ENCODE measurements at places on chromosomes 3 and 15.

- DNase-seq, result no peak
These were observed 2.3 kb upstream of the TEX264 start for GRCh38 chr3:51668756-51669155.

DNA sequence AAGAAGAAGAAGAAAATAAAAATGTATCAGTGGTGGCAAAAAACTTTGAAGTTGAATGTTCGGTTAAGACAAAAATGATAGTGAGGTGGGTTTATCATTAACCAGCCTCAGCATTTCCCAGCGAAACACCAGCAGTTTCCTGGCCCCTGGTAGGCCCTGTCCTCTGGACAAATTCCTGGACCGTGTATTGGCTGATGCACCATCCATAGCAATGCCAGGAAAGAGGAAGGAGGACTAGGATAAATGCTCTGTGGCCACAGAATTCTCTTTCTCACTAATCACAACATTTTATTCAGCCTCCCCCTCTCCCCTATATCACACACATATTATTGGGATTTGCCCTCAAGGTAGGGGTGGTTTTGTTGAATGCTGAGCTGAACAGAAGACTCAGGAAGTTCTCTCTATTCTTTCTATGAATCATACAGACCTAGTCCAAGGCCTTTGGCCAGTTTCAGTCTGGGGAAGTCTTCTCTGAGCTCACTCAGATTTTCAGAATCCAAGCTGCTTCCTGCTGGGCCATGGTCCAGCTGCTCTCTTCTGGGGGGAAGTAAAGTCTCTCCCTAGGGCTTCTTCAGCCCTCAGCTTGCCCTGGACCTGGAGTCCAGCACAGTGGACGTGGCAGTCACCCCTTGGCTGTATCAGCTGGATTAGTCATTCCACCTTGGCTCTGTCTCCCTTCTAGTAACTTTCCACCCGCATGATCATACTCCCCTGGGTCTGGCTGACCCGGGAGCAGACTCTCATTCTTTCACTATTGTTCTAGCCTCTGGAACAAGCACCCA lies 27.6 kb downstream of the SLC28A1 start:
- DNase-seq, result peak; percentile 79

DNA sequence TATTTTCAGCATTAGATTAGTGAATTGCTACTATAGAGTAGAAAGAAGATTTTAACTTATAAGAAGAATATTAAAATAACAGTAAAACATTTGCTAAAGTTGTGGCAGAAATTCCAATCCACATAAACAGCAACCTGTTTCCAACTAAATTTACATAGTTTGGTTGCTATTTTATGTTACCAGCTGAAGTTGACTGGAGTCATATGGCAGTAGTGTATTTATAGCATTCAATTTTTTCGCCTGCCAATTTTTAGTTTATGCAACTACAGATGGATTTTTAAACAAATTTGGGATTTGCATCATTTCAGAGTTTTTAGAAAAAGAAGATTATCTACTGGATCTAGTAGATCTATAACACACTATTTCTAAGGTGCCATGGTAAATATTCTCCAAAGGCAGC lies 332.5 kb upstream of the BCHE start:
- no peak for DNase-seq

DNA sequence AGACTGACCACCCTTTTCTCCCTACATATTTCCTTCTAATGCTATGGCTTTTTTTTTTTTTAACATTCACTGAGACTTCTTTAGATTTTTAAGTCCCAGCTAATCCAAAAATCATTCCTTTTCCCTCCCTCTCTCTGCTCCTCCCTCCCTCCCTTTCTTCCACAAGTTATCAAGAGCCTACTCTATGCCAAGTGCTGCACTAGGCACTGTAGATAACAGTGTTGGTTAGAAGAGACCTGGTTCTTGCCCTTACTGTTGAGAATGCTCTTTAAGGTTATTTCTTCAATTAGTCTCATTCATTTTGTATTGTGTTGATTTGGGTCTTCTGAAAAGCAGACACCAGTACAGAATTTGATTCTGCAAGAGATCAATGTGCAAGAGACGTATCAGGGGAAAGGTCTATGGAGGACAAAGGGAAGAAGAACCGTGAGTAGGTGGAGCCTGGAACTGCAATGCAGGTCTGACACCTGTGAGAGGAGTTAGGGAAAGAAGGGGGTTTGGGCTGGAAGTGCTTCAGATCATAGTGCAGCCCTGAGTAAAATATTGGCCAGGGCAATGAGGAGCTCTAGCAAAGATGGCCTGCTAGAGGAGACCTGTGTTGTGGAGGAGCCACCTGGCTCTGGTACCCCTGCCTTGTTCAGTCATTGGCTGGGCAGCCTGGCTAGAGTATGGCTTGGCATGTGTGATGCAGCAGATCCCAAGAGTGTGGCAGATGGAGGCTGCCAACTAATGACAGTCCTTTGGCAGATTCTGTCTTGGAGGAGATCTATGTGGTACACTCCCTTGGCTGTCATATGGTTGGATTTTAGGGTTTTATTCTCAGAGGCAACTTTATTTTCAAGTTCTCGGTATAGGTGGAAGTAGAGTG lies 9.7 kb upstream of the PCOLCE2 start:
- no peak for DNase-seq

DNA sequence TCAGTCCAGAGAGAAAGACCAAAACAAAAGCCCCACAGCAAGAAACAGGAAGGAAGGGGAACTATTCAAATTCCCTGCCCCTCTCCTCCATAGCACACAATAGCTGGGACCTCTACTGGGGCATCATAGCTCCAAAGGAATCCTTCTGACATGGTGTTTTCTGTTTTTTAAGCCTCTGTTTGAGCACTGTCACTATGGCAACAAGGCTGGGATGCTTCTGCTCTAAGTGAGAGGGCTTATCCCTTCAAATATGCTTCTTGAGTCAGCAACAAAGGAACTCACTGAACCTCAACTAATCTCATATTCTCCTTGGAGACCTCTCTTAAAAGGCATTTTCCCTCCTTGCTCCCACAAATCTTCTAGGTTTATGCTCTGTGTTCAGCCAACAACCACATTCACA lies 40.5 kb downstream of the MYLK start:
- DNase-seq, result no peak

DNA sequence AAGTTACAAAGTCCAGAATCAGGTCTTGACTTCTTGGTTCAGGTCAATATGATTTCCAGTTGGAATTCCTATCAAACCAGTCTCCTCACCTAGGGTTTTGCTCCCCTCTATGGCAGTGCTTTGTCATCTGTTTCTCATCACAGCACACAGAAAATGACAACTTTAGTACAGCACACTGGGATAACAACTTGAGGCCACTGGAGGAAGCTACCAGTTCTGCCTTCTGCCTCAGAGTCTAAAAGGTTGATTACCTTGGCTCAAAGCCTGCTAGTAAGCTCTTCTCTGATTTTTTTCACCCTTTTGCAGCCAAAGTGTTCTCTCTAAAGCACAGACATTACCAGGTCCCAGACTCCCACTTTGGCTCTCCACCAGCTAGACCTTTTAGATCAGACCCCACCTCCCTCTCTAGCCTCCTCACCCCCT lies 24.8 kb upstream of the TRIM59 start:
- no peak for DNase-seq

DNA sequence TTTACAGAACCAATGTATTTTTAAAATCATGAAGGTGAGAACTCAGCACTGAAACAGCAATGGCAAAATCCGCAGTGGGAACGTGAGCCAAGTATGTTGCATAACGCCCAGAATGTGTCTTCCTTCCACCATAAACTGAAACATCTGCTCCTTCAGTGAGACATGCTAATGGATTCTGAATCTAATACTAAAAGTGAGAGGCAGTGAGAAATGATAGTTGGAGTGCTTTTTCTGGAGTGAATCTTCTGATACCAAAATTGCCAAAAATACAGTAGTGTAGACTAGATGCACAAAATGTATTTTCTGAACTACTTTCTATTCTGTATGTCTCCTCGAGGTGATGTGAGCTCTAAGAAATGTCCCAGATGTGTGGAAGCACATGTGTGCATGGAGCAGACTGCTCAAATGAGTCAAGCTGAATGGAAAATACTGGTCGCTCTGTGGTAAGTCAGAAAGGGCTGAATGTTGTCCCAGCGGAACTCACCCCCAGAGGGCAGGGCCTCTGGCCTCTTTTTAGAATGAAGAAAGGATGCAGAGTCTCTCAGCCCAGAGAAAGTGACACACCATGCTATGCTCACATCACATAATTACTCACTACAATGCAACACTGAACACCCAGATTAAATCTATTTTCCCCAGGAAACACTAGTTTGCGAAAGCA lies 73.0 kb downstream of the ATP10A start:
- DNase-seq, result no peak

- no peak for DNase-seq
These were observed 54.8 kb downstream of the ARHGEF26 start for GRCh38 chr3:154176036-154176435.

- DNase-seq, result no peak
These were observed 9.3 kb downstream of the EOGT start for GRCh38 chr3:69004138-69004537.

DNA sequence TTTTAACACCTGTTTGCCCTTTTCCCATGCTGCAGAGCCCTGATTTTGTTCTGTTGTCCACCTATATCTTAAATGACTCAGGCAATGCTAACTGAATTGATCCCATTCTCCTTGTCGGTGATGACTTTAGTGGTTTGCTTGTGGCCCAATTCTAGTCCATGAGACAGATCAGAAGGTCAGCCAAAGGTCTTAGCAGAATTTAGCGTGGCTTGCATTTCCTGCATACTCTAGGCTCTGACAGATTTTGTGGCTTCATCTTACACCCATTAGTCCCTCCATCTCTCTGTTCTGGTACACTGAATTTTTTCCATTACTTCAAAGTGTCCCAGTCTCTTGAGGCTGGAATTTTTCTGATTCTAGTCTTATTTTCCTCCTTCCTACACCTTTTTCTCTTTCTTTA lies 161.9 kb downstream of the STAC start:
- no peak for DNase-seq

- DNase-seq, result no peak
These were observed 15.1 kb downstream of the FBXL22 start for GRCh38 chr15:63612300-63612699.

DNA sequence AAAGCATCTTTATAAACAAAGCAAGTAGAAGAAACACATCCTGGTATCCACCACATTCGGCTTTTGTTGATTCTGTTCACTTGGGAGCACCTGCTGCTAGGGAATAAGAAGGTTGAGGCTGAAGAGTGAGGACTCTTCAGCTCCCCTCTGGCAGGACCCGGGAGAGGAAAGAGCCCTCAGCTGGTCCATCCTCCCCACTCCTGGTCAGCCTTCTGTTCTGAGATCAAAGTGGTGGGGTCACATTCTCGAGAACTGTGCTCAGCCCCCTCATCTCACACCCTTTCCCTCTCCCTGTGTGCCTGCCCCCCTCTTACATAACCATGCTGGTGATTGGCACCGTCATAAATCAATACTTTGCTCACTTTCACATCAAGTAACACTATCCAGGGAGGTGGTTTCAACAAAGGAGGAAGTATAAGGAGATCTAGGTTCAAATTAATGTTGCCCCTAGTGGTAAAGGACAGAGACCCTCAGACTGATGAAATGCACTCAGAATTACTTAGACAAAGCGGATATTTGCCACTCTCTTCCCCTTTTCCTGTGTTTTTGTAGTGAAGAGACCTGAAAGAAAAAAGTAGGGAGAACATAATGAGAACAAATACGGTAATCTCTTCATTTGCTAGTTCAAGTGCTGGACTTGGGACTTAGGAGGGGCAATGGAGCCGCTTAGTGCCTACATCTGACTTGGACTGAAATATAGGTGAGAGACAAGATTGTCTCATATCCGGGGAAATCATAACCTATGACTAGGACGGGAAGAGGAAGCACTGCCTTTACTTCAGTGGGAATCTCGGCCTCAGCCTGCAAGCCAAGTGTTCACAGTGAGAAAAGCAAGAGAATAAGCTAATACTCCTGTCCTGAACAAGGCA lies at the start of gene NR1I2:
TSS of gene NR1I2 (plus strand) at position 772 of the 869 bp plus-strand sequence.
- no peak for DNase-seq

DNA sequence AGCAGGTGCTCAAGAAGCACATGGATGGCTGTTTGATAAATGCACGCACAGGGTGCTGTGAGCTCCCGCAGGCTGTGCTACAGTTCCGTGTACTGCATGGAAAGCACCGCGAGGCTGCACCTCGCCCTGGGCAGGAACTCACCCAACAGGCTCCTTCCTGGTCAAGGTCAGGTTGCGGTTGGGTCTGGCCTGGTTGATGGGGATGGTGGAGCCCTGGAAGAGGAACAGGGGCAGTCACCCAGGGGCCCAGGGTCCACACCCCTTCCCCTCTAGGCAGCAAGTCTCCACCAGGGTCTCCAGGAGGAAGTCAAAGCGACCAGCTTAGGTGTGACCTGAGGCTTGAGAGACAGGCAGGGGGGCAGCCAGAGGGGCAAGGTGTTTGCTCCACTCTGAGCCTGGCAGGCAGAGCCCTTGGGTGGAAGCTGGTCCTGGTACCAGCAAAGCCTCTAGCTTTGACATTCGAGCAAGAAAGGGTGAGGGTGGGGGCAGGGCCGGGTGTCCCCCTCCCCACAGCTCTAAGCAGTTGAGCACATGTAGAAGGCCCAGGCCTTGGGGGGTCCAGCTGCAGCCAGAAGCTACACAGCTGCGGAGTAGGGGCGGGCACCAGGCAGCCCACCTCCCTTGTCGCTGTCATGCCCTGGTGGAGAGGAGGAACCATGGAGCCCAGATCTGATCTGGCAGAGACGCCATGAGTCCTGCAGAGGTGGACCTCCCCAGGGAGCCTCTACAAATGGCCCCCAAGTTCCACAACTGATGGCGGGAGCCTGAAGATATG lies 46.3 kb upstream of the SLC41A3 start:
- no peak for DNase-seq

DNA sequence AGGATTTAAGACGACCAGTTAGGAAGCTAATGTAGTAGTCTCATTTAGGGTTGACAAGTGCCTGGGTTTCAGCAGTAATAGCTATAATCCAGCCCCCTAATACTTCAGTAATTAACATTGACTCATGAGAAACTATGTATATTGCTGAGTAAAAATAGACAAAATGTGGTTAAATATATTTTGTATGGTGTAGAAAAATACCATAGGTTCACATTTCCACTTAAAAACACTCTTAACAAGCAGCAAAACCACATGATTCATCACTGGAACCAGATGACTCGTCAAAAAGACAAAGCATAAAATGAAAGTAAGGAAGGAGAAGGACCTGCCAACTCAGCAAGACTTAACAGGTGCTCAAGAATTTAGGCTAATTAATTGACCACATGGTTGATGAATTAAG lies 288.9 kb downstream of the EFHB start:
- DNase-seq, result no peak

DNA sequence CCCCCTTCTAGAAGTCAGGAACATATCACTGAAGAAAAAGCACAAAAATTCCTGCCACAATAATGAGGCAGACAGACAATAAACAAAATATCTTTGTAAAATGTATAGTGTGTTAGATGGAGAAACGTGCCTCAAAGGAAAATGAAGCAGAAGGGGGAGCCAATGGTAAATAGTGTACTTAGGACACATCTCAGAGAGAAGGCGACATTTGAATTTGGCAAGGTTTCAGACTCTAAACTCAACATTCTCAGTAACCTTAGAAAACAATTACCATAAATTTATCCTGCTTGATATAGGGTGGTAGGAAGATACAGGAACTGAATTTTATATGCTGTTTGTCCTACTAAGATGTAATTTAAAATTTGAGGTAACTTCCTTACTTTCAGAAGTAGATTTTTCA lies 52.6 kb upstream of the PTX3 start:
- no peak for DNase-seq

All from ACHN (cell line).